ENCODE measurements at places on chromosomes 5 and 9.

GRCh38 chr9:115461280-115461679, 343.3 kb upstream of the TNC start:
- no peak for DNase-seq

DNA sequence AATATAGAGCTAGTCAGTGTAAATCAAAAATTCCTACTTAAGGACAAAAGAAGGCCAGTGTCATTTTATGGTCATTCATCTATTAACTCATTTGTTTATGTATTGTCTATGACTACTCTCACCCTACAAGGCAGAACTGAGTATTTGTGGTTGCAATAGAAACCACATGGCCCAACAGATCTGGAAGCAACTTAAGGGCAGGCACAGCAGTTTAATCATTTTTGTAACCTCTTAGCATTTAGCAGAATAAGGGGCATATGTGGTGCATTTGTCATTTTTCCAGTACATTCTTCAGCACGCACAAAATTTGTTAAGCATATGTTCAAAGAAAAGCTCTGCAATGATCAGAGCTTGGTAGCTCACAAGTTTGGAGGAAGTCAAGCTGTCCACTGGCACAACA, 1.1 kb downstream of the FKBP15 start:
- DNase-seq: no peak

GRCh38 chr5:89850513-89850865, 559.1 kb downstream of the CETN3 start:
- no peak for DNase-seq

GRCh38 chr9:18138656-18139055, 335.3 kb upstream of the ADAMTSL1 start:
- DNase-seq: no peak

DNA sequence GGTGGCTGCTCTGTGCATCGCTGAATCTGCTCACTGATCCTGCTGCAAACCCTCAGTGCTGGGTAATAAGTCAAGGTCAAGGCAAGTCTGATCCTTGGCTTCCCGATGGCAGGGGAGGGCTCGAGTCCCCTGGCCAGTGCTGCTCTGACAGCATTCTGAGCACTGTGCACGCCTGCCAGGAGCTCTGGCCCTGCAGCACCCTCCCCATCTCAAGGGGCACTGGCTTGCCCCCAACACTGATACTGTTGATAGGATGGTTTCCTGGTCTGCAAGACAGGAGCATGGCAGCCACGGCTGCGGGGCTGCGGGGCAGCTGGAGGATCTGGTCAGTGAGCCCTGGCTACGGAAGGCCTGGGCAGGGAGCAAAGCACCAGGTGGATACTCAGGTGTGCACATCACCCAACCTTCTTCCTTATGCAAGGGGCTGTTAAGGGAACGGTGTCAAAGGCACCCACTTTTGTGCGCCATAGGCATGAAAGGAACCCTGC, 71.8 kb downstream of the SECISBP2 start:
- DNase-seq: no peak

DNA sequence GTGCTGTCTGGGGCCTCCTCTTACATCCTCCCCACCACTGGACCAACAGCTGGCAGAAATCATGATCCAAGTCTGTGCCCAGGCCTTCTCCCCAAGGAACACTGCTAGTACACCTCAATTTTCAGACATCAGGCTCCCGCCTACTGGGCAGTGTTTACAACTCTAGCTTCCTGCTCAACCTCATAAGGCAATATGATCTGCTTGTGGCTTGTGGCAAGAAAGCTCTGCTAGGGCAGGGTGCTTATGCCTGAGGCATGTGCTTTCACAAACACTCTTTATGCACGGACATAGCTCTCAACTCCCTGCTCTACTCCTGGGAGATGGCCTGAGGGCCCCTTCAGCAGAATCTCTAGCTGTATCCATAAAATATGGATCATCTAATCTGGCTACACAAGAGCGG, 32.5 kb downstream of the SH3TC2 start:
- no peak for DNase-seq

GRCh38 chr9:102087141-102087540, 348.7 kb upstream of the GRIN3A start:
- no peak for DNase-seq

DNA sequence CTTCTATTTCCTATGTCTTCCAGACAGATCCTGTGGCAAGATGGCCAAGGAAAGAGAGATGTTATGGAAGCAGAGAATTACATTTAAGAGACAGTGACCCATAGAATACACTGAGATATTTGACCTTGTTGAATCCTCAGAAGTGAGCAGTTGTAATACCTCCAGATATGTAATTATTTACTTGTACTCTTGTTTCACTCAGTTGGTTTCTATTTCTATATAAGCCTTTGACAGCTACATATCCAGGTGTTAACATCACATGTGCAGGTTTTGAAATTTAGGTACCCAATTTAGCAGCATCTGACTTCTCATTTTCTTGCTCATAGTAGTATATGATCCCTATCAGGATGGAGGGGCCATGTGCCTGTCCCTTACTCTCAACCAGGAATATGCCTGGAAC, 269.5 kb downstream of the CD180 start:
- DNase-seq: no peak

GRCh38 chr9:122777935-122778627, 10.7 kb upstream of the OR5C1 start:
- no peak for DNase-seq

DNA sequence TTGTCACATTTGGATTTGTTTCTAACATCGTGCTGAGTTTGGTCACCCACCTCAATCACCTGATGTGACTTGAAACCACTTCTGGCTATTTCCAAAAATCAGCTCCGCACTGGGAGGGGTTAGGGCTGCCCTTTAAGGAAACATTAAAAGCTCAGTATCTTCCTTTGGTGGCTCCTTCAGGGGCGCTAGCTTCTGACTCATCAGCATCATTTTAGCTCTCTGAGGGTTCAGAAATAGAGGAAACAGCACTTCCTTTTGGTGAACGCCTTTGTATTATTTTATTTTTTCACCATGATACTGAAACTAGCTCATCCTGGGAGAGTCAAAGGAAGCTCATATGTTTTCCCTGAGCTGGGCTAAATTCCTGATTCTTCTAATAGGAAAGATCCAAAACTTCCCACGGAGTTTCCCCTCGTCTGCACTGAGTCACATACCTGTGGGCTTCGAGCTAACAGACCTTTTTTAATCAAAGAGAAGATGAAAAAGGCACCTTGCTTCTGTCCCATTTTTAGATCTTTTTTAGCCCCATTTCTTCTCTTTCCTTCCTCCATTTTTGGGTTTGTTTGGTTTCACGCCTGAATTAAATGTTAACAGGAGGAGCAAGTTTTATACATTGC, 48.2 kb downstream of the ROPN1L start:
- no peak for DNase-seq

DNA sequence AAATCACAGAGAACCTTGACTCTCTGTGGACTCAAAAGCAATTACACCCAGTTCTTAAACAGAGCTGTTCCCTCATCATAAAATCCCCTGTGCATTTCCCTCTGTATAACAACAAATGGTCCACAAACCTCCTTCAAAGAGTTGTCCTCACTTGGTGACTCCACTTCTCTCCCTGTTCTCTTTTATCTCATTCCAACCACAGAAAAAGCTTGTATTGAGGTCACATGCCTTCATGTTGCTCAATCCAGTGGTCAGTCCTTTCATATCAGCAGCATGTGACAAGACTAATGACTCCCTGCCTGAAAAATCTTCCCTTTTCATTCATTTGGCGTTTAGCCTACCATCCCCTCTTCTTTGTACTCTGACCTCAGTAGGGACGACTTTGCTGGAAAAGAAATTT, 158.0 kb downstream of the DEPDC1B start:
- no peak for DNase-seq
